ENCODE measurements at places on chromosomes 7 and 10.

DNA sequence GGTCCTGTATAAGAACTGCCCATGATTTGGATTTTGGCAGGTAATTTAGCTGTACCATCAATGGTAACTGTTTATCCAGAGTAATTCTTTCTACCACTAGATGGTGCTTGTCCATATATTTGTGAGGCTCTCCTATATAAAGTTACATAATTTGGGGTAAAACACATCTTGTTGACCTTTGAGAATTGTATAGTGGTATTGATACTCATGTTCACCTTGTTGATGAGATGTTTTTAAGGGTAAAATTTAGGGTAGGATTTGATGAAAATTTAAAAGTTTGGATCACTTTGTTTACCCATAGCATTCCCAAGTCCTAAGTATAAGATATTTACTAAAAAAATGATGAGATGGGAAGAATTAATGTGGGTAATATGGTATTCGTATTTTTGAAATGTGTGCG is 31.6 kb downstream of the ST7 start:
- peak; percentile 4 for DNase-seq

DNA sequence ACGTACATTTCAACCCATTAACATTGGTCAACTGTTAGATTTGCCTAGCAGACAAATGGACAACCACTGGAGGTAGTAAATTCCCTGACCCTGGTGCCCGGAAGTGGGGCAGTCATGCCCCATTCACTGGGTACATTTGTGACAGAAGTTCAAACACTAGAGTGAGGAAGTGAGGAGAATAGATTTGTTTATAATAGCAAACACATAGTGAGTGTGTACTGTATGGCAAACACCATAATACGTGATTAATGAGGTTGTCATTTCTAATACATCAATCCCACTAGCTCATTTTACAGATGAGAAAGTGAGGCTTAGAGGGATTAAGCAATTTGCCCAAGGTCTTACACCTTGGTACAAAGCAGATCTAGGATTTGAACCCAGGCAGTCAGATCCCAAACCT is 181.9 kb upstream of the MKLN1 start:
- DNase-seq: peak; percentile 20

DNA sequence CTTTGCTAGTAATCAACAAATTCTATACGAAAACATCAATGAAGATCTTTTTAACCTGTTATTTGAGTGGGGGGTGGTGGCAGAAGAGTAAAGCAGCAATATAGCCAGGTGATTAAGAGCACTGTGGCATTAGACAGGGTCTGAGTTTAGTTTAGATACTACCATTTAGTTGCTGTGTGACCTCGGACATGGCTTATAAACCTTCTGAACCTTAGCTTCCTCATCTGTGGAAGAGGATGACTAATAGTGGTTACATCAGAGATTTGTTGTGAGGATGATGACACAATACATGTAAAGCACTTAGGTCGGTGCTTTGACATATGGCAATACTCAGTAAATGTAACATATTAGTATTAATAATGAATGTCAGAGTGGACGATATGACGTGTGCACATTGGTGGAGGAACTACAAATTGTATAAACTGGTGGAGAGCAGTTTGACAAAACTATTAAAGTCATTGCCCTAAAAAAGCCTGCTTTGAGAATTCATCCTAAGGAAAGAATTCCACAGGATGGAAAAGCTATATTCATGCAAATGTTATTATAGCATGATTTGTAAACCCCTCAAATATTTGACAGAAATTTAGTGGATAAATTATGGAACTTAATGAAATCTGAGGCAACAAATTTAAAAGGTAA is 24.3 kb downstream of the SPAG6 start:
- no peak for DNase-seq

DNA sequence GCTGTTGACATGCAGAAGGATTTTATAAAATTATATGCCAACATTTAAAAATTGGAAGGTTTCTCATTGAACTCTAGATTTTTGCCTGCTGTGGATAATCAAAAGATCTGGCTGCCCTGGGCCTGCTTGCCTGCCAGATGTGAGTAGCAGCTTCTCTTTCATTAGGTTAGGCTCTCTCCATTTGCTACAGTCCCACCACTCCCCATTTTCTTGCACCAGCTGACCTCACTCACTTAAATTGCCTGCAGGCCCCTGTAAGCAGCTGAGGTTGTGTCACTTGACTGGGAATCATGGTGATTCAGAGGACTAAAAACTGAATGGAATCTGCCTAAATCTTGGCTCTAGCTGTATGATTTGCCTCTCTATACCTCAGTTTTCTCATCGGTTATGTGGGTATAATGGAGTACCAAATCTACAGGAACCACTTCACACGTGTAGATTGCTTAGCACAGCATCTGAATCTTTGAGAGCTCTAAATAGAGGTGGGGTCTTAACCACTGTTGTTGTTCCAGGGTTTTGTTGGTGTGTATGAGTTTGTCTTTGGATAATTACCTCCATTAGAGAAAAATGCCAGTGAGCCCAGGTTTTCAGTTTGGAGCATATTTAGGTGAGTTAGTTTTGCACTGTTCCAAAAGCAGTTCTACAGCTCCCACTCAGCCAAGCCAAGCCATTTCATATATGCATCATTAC is 18.6 kb upstream of the RAPGEF5 start:
- DNase-seq: no peak

GRCh38 chr7:47799524-47799923 is 148.7 kb downstream of the PKD1L1 start:
- DNase-seq: no peak

DNA sequence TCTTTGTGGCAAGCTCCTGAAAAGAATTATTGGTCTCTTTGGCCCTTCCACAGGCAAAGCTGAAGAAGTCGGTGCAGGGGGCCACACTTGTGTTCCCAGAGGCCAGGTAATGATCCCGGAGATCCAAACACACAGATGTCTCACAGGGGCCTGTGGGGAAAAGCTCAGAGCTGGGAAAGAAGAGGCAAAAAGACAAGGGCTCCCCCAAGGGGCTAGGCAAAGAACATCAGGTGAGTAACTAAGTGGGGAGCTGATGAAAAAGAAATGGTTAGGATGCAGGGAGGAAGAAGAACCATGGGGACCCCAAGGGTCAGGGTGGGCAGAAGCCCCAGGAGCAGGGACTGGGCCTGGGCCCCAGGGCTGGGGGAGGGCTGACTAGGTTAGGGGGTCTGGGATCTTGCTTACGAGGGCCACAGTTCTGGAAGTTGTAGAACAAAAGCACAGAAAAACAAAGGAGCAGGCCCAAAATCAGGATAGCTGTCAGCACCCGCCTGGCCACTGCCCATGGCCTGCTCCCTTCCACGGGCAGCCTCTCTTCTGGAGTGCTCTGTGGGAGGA is 1.1 kb downstream of the KEL start:
- DNase-seq: no peak

- no peak for DNase-seq
Observed at GRCh38 chr10:102813734-102814452, 23.3 kb downstream of the CYP17A1 start.

DNA sequence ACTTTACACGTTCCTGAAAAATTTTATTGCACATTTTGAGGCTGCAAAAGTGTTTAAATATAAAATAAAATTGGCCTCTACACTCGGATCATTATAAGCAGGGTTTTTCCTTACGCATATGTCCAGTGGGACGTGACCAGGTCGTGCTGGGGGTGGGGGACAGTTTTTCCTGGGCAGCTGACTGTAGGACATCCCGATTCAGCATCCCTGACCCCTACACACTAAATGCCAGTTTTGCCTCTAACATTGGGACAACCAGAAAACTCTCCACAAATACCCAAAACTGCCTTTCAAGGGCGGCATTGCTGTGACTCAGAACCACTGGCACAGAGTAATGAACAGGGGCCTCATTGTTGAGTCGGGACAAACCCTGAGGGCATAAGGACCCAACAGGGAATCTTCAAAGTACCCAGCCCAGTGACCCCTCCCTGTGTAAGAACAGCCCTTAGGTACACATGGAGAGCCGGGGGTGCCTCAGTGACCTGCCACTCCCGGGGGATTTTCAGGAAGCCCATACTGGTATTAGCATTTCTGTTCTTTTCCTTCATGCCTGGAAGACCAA is 170.6 kb downstream of the ARHGAP21 start:
- no peak for DNase-seq

GRCh38 chr10:60086862-60087261 is 180.5 kb upstream of the CCDC6 start:
- DNase-seq: no peak

DNA sequence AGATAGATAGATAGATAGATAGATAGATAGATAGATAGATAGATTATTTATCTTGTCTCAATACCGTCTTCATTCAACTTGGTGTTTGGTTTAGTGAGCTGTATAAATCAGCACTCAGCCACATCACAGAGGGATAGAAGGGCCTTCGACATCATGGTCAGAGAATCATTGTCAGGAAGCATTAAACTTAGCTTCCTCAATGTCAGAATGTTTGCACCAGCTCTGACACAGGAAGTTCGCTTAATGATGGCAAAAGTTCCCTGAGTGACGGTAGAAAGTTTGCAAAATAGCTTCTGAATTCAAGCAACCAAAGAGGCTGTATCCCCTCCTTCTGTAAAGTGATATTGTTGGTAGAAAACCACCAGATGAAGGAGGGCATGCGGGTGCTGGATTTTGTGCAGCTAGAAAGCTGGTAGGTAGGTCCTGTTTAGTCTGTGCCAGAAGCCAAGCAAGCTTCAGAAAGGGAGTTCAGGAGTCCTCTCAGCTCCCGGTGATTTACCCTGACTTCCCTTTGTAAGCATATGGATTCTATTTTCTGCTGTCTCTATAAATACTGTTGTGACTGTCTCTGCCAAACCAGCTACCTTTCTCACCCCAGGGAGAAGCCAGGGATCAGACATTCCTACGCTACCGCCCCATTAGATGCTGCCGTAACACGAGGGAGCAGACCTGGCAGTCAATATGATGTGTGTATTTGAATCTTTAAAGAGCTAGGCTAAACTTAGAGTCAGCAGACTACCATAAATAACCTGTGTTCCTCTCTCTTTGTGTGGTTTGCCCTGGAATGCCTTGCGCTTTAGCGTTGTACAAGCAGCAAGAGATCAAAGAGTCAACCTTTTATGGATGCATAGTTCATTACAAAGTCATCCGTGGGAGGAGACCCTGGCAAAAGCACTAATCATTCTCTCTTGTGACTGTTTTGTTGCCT is 200.5 kb upstream of the KIAA1217 start:
- DNase-seq: no peak

DNA sequence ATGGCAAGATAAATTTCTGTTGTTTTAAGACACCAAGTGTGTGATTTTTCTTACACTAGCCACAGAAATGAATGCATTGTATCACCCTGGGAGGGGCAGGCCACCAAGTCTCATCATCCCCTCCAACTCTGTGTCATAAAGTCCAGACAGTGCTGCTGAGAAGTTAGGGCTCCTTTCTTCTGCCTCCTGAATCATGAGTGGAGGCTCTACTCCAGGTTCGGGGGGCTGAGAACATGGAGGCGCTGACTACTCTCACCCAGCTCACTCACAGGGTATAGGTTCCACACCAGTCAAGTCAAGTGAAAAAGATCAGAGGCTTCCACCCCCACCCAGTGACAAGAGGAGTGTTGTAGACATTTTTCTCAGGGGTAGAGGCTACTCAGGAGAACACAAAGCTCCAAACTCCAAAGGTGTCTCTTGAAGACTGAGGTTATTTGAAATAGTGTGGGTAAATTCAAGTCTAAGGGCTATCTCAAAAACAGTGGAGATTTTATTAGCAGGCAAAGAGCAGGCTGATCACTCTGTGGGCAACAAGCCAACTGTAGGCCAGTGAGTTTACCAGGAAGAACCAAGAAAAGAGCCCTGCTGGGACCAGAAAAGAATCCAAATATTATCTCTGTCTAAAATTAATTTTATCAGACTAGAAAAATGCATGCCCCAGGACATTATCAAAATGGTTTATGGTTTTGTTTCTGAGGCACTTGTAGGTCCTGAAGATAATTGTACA is 118.6 kb upstream of the RET start:
- no peak for DNase-seq

DNA sequence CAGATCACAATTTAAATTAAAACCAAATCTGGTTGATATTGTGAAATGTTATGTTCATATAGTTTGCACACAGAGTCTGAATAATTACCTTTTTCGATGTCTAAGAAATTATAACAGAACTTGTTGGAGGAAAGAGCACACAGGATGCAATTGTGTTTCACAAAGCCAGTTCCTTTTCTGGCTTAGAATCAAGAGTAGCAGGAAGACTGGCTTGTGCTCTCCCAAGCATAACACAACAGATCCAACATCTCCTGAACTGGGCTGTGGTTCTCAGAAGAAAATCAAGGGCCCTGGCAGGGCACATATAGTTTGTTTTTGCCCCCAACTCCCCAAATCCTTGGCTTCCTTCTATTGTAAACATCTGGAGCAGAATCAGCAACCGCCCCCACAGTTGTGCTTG is 62.7 kb downstream of the LRRC4 start:
- no peak for DNase-seq

GRCh38 chr7:16925609-16926008 is 43.8 kb upstream of the AGR3 start:
- DNase-seq: no peak

- DNase-seq: no peak
Observed at GRCh38 chr7:131480384-131481315, 75.8 kb downstream of the PODXL start.

- DNase-seq: no peak
Observed at GRCh38 chr7:120611975-120612374, 246.0 kb downstream of the TSPAN12 start.

DNA sequence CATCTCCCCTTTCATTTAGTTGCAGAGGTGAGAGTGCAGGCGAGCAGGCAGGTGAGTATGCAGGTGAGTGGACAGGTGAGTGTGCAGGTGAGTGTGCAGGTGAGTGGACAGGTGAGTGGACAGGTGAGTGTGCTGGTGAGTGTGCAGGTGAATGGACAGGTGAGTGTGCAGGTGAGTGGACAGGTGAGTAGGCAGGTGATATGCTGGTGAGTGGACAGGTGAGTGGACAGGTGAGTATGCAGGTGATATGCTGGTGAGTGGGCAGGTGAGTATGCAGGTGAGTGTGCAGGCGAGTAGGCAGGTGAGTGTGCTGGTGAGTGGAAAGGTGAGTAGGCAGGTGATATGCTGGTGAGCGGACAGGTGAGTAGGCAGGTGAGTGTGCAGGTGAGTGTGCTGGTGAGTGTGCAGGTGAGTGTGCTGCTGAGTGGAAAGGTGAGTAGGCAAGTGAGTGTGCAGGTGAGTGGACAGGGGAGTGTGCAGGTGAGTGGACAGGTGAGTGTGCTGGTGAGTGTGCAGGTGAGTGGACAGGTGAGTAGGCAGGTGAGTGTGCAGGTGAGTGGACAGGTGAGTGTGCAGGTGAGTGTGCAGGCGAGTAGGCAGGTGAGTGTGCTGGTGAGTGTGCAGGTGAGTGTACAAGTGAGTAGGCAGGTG is 165.6 kb downstream of the ADARB2 start:
- DNase-seq: no peak

GRCh38 chr7:69516238-69516820 is 81.9 kb upstream of the AUTS2 start:
- no peak for DNase-seq

- no peak for DNase-seq
Observed at GRCh38 chr7:114392686-114393085, 21.9 kb upstream of the FOXP2 start.

- no peak for DNase-seq
Observed at GRCh38 chr7:39375047-39375873, 190.9 kb upstream of the YAE1 start.

- no peak for DNase-seq
Observed at GRCh38 chr7:122457969-122458368, 153.4 kb upstream of the FEZF1 start.

- DNase-seq: no peak
Observed at GRCh38 chr10:27537787-27538186, 33.7 kb downstream of the RAB18 start.
